ENCODE measurements at places on chromosomes 3 and 15.

DNA sequence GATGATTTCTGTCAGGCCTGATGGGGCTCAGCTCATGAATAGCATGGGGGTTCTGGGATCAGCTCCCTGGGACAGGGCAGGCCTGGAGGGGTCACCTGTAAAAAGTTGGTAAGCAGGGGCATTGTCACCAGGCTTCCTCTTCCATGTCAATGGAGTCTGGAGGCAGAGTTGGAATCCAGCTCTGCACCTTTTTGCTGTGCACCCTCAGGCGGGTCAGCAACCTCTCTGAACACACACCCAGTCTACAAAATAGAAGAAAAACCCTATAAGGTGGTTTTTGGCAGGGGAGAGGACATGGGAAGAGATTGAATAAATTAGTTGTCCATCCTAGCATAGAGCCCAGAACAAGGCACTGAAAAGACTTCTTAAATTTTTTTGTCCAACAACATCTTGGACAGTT is 77.2 kb upstream of the NR2E3 start:
- no peak for DNase-seq

DNA sequence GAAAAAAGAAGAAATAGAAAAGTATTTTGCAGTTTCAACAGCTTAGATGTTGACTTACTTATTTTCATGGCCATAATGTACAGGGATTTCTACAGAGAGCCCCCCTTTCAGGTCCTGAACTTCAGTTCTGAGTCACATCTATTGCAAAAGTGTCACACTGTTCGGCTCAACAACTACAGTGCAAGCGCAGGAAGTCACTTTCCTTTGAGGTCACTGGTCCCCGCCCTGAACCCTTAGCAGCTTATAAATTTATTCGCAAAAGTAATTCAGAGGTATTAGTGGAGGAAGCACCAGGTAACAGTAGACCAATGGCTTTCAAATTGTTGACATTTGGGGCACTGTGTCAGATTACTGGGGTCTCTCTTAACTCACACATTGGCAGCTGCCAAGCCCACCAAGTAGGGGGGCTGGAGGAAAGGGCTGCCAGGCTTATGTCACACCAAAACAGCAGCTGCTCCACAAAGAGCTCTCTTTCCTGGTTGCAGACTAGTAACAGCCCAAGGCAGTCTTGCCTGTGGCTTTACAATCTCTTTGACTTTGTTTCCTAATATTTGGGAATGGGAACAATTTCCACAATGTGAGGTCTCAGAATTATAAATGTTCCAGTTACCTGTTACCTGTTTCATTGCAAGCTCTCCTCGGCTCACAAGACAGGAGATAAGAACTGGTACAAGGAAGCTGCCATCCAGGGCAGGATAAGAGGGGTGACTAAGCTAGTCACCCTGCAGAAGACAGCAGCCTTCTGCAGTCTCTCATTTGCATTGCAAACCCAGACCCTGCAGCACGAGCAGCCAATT is 130.2 kb upstream of the STRIT1 start:
- DNase-seq = no peak

- DNase-seq = no peak
Measured at GRCh38 chr15:81023483-81024264, 23.0 kb downstream of the TLNRD1 start.

- DNase-seq = no peak
Measured at GRCh38 chr15:50109076-50109987, 9.7 kb downstream of the ATP8B4 start.

DNA sequence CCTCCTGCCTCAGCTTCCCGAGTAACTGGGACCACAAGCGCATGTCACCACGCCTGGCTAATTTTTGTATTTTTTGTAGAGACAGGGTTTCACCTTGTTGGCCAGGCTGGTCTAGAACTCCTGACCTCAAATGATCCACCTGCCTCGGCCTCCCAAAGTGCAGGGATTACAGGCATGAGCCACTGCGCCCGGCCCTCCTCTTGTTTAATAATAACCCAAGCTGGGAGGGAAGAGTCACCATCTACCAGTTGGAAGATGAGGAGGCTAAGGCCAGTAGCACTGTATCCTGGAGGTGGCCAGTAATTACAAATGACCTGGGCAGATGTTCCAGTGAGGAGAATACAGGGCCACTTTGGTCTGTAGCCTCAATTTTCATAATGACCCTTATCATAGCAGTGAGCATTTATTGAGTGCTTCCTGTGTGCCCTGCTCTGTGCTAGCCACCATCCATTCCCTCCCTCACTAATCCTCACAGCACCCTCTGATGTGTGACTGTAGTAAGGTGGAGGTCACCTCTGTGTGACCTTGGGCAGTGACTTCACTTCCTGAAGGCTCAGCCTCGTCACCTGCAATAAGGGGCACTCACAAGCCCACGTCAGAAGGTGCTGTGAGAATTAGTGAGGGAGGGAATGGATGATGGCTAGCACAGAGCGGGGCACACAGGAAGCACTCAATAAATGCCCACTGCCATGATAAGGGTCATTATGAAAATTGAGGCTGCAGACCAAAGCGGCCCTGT is 64.2 kb downstream of the ABTB1 start:
- DNase-seq = no peak
